ENCODE measurements at places on chromosomes 1 and 21. TPM values are rescaled to one million over a fixed set of nuclear protein-coding genes. Genes with fewer than 3 reads are reported as not detected.

The CNR2 gene
- 2.1 TPM for total RNA-seq

The DYNLT4 gene
- 0.73 TPM for total RNA-seq

The PPFIA4 gene
- total RNA-seq, result 2.0 TPM

The DHRS3 gene
- total RNA-seq, result 98.2 TPM

The SPRR1B gene
- total RNA-seq, result not detected

The GBP3 gene
- total RNA-seq, result 39.2 TPM

The CRYAA gene
- not detected for total RNA-seq

The PTPN14 gene
- 0.29 TPM for total RNA-seq

The ADGRL2 gene
- 0.70 TPM for total RNA-seq

The ST6GALNAC3 gene
- total RNA-seq, result 1.5 TPM

The SLAMF6 gene
- total RNA-seq, result 39.9 TPM

The B3GALT2 gene
- total RNA-seq, result 0.15 TPM

The DCDC2B gene
- not detected for total RNA-seq

The ALX3 gene
- total RNA-seq, result not detected

The ETV3L gene
- not detected for total RNA-seq

The KCNE1 gene
- 0.20 TPM for total RNA-seq

The ITLN2 gene
- total RNA-seq, result not detected

The MXRA8 gene
- total RNA-seq, result 0.99 TPM

The OVAAL gene
- total RNA-seq, result not detected

The SYCP1 gene
- not detected for total RNA-seq

The DNALI1 gene
- 0.16 TPM for total RNA-seq

The FCER1A gene
- total RNA-seq, result 0.88 TPM

The SPRR4 gene
- total RNA-seq, result not detected

The KCND3 gene
- total RNA-seq, result not detected

The ADAMTS4 gene
- total RNA-seq, result 0.86 TPM

The AKT3 gene
- total RNA-seq, result 124 TPM

The TXNIP gene
- 721 TPM for total RNA-seq

The SMCP gene
- total RNA-seq, result not detected

The KCNJ9 gene
- total RNA-seq, result not detected

The ADGRL4 gene
- total RNA-seq, result 0.16 TPM

The OPRD1 gene
- not detected for total RNA-seq

The BMP8B gene
- 0.76 TPM for total RNA-seq

The TRIM17 gene
- total RNA-seq, result 3.9 TPM

The FNDC5 gene
- total RNA-seq, result not detected

The NCMAP gene
- 0.14 TPM for total RNA-seq

The GPR161 gene
- total RNA-seq, result 0.09 TPM

The PDZK1IP1 gene
- total RNA-seq, result not detected

The SORT1 gene
- total RNA-seq, result 1.2 TPM

The U2AF1 gene
- 22.9 TPM for total RNA-seq

Measured in T-cell (primary cell).